Stimulated activated CD8-positive, alpha-beta memory T cell treated with anti-CD3 and anti-CD28 coated beads, Interleukin-7, amount 100 ng/mL, for 1 hour (primary cell): ENCODE measurements at places on chromosomes 12 and 14.

DNA sequence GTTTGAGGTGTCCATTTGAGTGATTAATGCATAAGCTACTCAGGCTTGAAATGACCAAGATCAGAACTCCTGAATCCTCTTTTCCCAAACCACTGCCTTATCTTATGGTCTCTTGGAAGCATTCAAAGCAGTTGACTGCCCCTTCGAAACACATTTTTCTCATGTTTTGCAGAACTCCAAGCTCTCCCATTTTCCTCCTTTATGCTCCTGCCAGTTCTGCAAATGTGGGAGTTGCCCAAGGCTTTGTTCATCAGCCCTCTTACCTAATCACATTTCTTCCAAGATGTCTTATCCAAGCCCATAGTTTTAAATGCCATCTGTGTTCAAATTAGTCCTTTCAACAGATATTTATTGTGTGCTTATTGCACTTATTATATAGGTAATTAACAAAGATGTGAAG is 1.8 kb upstream of the DNAAF2 start:
- DNase-seq, result no peak

- DNase-seq, result no peak
Observed at GRCh38 chr12:104643819-104644669, 187.3 kb downstream of the CHST11 start.

DNA sequence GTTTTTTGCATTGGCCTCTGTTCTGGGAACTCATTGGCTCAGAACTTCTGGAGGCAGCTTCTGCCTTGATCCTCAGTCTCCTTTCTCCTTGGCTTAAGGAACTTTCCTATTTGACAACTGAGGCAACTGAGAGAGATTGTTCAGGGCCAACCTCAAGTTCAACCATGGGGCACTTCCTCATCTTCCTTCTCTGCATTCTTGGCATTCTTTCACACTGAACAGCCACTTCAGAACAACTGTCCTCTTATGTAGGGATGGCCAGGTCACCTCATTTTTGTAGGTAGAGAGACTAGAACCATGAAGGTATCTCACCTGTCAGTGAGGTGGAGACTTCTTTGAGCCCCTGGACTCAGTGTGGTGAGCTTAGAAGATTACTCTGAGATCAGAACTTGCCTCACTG is 63.0 kb upstream of the NRXN3 start:
- no peak for DNase-seq

GRCh38 chr14:88551980-88552431 is 2.8 kb downstream of the PTPN21 start:
- no peak for DNase-seq

- DNase-seq, result no peak
Observed at GRCh38 chr14:22448905-22449599, 140.0 kb downstream of the DAD1 start.

DNA sequence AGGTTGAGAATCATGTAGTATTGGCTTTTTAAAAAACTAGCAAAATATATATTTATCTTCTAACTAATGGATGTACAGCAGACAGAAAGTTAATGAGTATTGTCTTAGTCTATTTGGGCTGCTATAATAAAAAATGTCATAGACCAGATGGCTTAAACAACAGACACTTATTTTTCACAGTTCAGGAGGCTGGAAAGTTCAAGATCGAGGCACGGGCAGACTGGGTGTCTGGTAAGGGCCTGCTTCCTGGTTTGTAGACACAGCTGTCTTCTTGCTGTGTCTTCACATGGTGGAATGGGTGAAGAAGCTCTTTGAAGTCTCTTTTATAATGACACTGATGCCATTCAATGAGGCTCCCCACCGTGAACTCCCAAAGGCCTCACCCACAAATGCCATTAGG is 70.1 kb upstream of the KRR1 start:
- DNase-seq, result no peak

DNA sequence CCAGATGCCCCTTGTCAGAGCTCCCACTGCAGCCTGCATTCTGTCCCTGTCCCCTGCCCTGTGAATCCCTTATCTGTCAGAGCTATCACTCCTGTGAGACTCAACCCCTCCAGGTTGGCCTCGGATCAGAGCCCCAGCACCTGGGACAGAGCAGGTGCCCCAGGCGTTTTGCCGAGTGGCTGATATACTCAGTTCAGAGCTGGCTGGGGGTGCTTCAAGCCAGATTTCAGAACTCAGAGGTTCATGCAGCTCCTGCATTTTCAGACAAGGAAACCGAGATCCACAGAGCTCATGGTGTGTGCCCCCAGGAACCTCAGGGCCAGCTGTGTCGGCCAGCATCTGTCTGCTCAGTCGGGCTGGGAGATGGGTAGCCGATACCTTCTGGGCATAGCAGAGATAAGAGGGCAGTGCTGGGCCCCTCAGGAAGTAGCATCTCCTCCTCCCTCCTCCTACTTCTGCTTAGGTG is 228.0 kb upstream of the RTL1 start:
- no peak for DNase-seq

DNA sequence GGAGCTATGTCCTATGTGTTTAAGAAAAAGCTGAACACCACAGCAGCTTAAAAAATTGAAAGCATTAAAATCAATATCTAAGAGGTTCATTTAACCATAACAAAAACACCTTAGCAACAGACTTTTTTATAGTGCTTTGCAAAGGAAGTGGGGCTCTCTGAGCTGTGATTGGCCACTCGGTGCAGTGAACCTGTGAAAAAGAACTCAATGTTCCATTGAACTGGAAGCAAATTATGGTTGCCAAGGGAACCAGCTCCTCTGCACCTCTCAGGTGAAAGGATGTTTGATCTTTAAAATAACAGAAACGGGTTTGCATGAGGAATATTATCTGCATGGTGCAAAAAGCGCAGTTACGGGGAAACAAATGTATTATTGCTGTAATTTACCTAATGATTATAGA is 149.4 kb downstream of the SNAPC1 start:
- no peak for DNase-seq

DNA sequence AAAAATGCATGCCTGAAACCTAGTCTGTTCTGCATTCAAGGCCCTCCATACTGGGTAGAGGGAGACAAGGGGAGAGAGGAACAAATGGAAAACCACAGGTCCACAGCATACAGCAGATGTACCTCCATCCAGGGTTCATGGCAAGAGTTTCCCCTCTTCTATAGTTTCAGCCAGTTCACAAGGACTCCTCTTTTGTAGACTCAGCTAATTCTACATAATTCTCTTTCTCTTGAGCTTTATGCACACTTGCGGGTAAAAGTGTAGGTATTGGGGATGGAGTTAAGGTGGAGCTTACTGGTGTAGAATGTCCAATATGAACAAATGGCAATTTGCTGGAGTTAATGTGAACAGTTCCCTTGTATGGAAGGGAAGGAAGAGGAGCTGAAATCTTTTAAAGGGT is 23.4 kb downstream of the G2E3 start:
- DNase-seq, result no peak

GRCh38 chr14:46399049-46399448 is 252.5 kb downstream of the RPL10L start:
- no peak for DNase-seq

GRCh38 chr12:87383680-87384079 is 645.5 kb downstream of the C12orf50 start:
- DNase-seq, result no peak

GRCh38 chr14:89401761-89402160 is 15.3 kb downstream of the FOXN3 start:
- DNase-seq, result no peak

- DNase-seq, result no peak
Observed at GRCh38 chr14:61480704-61481285, 159.4 kb downstream of the PRKCH start.

GRCh38 chr12:124071075-124071443 is 98.0 kb downstream of the ZNF664 start:
- no peak for DNase-seq

- no peak for DNase-seq
Observed at GRCh38 chr12:107917912-107918800, 143.7 kb downstream of the ASCL4 start.

DNA sequence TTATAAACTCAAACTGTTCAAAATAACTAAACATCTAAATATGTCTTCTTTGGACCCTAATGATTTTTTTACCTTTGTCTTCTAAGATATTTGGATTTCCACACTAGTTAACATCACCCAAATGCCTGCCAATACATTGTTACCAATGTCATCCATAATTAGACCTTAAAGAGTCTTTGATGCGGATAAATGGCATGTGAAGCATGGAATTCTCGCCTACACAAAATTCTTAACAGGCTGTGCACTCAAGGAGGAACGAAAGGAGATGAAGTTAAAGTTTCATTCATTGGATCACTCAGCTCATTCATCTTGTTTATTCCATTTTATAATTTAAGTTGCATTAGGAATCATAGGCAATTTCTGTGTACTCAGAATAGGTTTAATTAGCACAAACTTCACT is 219.7 kb downstream of the ACSS3 start:
- DNase-seq, result no peak

DNA sequence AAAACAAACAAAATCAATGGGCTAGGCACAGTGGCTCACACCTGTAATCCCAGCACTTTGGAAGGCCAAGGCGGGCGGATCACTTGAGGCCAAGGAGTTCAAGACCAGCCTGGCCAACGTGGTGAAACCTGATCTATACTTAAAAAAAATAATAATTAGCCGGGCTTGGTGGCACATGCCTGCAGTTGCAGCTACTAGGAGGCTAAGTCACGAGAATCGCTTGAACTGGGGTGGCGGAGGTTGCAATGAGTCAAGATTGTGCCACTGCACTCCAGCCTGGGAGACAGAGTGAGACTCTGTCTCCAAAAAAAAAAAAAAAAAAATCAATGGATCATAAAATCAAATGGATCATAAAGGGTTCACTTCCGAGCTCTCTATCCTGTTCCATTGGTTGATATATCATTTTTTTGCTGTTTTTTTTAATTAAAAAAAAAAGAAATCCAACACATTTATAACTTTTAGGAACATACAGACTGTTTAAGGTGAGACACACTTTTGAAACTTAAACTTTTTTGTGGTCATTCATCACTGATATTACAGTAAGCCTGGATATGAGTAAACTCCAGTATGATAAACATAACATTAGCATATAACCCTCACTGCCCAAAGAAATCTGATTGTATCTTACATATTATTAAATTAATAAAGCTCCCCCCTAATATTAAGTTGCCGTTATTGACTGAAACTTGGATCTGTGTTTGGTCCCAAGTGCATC is 22.1 kb downstream of the MOK start:
- no peak for DNase-seq

- no peak for DNase-seq
Observed at GRCh38 chr14:51328772-51329353, 88.8 kb downstream of the TMX1 start.

DNA sequence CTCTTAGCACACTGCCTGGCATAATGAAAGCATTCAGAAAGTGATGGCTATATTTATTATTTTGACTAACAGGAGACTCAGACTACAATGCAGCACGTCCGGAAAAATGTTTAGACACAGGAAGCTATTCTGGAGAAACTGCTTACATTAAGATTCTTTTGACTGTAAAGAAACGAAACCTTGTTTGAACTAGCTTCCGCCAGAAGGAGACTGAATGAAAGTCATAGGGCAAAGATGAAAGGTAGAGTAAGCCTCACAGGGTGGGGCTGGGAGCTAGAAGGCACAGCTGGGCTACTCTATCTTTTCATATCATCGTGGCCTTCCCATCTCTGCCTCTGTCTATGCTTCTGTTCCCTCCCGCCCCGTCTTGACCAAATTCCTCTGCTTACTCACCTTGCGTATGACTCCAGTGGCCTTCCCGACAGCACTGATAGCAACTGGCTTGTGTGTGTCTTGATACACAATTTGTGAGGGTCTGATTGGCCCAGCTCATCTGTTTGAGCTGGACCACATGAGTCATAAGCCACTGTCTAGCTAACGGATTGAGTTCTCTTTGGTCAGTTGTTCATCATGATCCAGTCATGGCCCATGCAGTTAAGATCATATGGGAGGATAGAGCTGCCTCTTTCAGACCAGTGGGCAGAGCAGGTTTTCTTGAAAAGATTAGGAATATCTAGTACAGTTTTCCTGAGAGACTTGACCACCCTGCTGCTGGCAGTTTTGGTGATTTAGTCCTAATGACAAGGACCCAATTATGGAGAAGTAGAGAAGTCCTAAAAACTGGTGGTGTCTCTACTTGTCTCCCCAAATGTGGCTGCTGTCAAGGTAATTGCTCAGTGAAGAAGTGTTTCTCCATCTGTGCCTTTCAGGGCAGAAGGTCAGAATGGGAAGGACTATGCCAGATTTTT is 151.5 kb upstream of the SLC38A2 start:
- DNase-seq, result no peak

- peak; percentile 38 for DNase-seq
Observed at GRCh38 chr14:74867673-74868072, 8.3 kb downstream of the PROX2 start.

DNA sequence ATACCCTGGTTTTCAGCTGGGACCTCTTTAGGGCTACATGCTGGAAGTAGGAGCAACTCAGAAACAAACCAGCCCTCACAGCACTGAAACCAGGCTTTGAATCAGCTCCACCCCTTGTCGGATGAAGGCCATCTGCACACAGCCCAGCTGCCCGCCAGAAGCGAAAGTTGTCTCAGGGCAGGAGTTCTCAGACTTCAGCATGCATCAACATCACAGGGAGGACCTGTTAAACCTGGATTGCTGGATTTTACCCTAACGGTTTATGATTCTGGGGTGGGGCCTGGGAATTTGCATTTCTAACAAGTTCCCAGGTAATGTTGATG is 10.9 kb downstream of the SYNDIG1L start:
- DNase-seq, result no peak

DNA sequence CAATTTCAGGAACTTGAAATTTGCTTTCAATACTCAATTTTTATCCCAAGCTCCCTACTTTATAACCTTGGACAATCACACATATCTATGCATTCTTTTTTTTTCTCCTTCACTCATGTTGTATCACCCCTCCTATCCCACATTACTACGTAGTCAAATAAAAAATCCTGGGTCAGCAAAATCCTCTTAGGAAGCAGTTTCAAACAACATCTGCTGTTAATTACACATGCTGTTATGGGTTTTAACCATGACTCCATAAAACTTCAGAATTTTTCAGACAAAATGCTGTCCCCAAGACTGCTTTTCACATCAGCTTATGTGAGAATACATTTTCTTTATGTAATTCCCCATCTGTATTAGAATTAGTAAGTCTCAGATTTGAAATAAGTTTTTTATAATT is 61.7 kb downstream of the LRFN5 start:
- no peak for DNase-seq

- no peak for DNase-seq
Observed at GRCh38 chr14:91877376-91877915, 10.1 kb upstream of the TC2N start.

DNA sequence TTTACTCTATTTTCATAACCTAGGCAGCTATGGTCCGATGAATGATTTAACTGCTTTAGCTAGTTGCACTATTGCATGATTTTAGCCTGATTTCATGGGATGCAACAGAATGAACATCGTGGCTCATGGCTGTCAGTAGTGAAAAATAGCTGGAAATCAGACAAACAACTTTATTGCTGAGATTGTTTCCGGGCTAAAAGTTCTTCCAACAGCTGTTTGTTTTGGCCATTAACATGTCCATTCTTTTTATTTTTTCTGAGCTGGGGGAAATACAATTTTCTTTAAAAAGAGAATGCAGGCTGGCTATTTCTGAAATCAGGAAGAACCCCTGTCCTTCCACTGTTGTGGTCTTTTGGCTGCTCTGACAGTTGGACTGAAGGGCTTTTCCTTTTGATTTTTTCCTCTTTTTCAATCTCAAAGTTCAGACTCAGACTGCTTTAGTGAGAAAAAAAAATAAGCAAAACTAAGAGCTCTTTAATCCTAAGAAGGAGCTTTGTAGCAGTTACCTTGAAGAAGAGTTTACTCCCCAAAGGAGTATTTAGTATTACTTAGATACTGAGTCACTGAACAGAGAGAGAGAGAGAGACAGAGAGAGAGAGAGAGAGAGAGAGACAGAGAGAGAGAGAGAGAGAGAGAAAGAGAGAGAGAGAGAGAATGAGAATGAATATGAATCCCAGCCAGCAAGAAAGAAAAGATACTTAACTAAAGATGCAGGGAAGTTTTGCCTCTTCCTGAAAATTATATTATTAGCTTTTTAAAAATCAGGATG is at the start of gene NAV3:
TSS of gene NAV3 (plus strand) at position 312 of the 769 bp plus-strand sequence. CDS start 568 bp downstream, outside the sequence.
- no peak for DNase-seq
